ENCODE measurements at places on chromosomes 5 and 9.

DNA sequence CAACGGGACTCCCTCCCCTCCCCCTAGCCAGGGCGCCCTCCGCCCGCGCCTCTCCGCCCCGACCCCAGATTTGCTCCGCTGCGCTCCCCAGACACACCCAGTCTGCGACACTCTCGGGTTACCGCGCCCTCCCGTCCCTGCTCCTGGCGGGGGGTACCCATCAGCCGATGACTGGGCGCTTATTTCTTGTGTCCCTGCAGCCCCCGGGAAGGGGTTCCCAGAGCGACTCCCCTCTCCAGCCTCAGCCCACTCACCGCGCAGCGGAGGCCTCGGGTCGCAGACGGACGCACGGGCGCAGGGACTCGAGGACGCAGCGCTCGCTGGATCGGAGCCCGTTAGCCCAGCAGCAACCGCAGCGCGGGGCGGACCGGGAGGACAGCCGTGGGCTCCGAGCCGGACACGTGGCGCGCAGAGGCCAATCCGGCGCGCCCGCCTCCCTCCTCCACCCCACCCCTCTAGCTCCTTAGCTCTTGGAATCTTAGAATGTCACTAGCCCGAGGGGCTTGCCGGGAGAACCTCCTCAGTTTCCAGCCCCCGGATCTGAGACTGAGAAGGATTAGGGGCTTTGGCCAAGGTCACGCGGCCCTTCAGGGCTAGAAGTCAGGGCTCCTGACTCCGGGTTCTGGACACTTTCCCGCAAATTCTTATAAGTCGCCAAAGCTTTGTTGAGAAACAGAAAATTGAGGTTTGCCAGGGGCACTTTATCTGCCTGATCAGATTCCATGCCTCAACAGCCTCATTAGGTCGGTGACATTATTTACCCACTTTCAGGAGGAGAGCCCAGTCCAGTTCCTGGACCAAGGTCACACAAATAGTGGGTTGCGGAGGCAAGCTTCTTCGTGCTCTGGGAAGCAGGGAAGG, at the start of gene ANXA6:
Gene ANXA6 (minus strand): TSS at position 354 of the 861 bp plus-strand sequence. CDS start 9,878 bp downstream, outside the sequence.
- peak; percentile 98 for DNase-seq

- no peak for DNase-seq
These were observed 138.2 kb upstream of the MINAR2 start for GRCh38 chr5:129609710-129610109.

DNA sequence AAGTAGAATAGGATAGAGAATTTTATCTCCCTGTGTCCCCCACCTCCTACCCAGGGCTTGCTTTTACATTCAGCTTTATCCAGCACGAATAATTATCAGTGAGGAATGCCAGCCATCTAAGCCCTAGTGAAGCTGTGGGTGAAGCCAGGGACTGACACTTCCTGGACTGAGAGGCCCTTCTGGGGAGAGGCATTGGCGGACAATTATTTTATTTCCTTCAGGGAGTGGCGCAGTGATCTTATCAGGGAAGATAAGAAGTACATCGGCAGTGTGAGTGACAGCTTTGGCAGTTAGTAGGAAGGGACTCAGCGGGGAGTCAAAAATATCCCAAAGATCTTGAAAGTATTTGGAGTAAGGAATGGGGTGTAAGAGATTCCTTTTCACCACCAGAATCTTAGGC, 34.9 kb upstream of the RPS23 start:
- DNase-seq = no peak

DNA sequence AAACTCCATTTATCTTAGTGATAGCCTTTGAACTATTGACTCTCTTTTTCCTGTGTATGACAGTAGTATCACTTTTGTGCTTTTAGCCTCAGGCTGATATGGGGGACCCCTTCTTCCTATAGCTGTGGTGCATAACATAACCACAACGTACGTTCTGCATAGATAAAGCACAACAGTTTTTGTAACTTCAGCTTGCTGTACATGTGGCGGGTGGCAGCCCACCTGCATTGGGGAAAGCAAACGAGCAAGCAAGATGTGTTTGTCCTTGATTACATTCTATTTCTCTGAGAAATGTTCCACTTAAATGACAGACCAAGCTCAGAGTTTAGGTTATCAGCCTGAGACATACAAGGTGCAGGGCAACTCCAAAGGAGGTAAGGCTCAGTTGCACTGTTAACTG, 309.4 kb downstream of the KDM4C start:
- DNase-seq = no peak

DNA sequence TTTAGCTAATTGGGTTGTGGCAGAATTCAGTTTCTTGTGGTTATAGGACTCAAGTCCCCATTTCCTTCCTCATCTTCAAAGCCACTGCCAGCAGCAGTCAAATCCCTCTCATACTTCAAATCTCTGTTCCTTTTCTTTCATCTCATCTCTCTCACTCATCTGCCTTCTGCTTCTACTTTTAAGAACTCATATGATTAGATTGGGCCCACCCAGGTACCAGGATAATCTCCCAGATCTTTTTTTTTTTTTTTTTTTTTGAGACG, 8.0 kb upstream of the REEP5 start:
- no peak for DNase-seq

- DNase-seq = no peak
These were observed 167.1 kb downstream of the NIPBL start for GRCh38 chr5:37043693-37044092.

DNA sequence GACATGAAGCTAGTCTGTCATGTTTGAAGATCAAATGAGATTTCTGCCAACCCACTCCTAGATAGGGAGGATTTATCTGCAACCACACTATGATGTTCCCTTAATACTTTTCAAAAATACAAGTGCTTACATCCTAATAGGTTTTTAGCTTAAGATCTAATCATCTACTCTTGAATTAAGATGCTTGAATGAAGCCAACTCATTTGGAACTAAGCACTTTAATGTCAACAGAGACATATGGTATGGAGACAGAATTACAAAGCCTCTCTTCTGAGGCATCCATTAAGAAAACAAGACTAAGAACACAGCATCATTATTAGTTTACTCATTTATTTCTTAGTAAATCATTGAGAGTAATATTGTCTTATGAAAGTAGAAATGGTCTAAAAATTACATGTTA, 139.3 kb upstream of the NFIB start:
- no peak for DNase-seq

- peak; percentile 53 for DNase-seq
These were observed 18.3 kb downstream of the EPB41L4B start for GRCh38 chr9:109302606-109303005.

- DNase-seq = no peak
These were observed 609.6 kb downstream of the TAF11L14 start for GRCh38 chr5:18243846-18244245.

DNA sequence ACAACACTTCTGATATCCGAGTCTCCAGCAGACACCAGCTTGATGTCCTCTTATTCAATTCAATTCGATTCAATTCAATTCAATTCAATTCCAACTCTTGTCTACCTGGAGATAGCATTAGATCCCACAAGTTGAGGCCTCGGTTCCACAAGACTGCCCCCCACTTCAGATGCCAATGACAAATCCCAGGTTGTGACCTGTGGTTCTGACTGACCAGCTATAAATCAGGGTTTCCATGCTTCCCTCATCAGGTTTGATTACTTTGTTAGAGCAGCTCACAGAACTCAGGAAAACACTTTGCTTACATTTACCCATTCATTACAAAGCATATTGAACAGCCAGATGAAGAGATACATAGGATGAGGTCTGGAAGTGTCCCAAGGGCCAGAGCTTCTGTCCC, 82.6 kb downstream of the ALDH7A1 start:
- DNase-seq = no peak

DNA sequence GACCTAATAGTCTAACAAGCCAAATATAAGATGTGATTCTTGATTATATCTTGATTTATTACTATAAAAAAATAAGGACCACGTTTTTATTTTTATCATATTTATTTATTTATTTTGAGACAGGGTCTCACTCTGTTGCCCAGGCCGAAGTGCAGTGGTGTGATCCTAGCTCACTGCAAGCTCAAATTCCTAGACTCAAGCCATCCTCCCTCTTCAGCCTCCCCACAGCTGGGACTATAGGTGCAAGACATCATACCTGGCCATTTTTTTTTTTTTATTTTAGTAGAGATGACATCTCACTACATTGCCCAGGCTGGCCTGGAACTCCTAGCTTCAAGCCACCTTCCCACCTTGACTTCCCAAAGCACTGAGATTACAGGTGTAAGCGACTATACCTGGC, 61.0 kb upstream of the LARP1 start:
- no peak for DNase-seq

GRCh38 chr5:98258939-98259338, 514.5 kb upstream of the RGMB start:
- no peak for DNase-seq

GRCh38 chr9:138037140-138037539, 159.6 kb downstream of the CACNA1B start:
- DNase-seq = no peak

DNA sequence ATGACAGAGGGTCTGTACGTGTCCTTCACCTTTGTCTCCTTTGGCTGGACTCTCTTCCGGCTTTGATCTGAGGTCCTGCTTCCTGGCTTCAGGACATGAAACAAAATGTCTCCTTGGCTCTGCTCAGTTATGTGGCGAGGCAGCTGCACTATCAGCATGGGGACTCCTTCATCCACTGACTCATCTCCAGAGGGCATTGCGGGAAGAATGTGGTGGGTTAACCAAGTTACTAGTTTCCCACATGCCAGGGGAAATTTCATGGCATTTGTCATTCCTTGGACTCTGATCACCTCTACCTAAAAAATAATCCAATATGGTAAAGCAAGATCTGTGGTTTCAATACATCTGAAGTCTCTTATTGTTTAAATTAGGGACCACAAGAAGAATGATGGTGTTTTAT, 259.7 kb downstream of the MED10 start:
- no peak for DNase-seq

- peak; percentile 91 for DNase-seq
These were observed 535 bp downstream of the JMY start for GRCh38 chr5:79236362-79236969.

GRCh38 chr9:19085295-19085694, 17.4 kb downstream of the HAUS6 start:
- DNase-seq = no peak

DNA sequence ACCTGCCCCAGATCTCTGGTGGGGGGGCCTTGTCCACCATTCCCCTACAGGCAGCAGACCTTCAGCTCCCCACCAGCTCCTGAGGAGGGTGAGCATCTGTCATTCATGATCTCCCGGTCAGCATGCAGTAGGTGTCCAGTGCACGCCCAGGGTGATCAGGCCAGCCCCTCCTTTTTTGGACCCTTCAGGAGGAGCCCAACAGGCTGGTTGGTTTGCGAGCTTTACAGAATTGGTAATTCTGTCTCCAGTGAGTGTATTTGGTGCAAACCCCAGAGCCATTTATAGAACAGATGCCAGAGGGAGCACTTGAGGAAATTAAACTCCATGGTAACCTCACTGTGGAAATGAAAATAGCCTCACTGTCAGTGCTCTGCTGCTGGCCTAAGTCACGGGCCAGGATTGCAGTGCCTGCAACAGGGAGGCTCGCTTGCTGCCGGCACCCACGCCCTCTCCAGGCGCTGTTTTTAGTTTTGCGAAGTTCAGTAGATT, 23.4 kb downstream of the WNK2 start:
- peak; percentile 93 for DNase-seq

DNA sequence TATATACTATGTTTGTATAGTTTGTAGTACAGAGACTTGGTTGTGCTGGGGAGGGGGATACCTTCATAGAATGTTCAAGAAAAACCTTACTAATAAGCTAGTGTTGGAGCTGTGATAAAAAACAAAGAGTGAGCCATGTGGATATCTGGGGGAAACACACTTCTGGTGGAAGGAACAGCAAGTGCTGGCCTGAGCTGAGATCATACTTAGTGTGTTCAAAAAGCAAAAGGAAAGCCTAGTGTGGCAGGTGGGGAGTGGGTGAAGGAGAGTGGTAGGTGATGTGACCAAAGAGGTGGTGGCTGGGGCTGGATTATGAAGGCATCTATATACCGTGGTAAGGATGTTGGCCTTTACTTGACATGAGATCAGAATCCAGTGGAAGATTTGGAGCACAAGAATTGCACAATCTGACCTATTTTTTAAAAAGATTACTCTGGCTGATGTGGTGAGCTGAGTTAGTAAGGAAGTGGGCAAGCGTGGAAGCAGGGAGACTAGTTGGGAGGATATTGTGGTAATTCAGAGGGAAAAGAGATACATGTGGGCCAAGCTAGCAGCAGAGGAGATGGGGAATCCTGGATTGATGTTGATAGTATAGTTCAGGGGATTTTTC, 26.6 kb downstream of the PALM2AKAP2 start:
- DNase-seq = no peak

- DNase-seq = no peak
These were observed 545.4 kb upstream of the TLE4 start for GRCh38 chr9:79026316-79026715.

GRCh38 chr9:3962971-3963642, 336.8 kb downstream of the GLIS3 start:
- peak; percentile 58 for DNase-seq

GRCh38 chr5:127950707-127951391, 132.7 kb upstream of the SLC12A2 start:
- DNase-seq = no peak

- peak; percentile 68 for DNase-seq
These were observed 141.6 kb upstream of the SPRY4 start for GRCh38 chr5:142466195-142466971.
